RWPE1 (cell line): ENCODE measurements at places on chromosomes 3 and 15.

DNA sequence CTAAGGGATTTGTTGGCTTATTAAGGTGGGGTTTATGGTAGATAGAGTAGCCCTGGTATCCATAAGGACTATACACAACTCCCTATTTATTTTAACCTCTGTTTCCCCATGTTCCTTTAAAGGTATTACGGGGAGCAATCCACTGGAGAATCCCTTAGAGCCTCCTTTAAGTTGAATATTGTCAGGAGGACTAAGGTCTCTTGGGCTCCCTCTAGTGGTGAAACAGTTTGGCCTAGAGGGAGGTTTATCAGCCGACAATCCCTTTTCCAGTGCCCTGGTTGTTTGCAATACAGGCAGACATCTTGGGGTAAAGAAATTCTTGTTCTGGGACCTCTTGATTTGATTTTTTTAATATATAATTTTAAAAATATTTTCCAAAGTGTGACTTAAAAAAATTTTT lies 12.9 kb downstream of the OPA1 start:
- peak; percentile 55 for DNase-seq

- no peak for DNase-seq
Measured at GRCh38 chr15:53522991-53523390, 236.5 kb downstream of the WDR72 start.

DNA sequence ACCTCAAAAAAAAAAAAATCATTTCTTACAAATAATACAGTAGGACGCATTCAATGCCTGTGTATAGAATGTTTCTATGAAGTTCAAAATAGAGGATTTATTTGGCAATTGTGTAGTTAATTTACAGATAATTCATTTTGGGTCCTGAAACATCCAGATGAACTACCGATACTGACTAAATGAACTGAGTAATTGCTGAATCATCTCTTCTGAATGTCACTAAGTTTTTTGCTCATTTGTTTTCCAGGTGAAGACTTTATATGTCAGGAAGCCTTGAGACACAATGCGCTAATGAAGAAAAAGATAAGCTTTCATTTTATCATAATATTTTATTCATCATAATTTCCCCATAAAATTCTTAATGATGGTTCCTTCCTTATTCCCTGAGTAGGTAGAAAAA lies 39.7 kb downstream of the PCOLCE2 start:
- no peak for DNase-seq

DNA sequence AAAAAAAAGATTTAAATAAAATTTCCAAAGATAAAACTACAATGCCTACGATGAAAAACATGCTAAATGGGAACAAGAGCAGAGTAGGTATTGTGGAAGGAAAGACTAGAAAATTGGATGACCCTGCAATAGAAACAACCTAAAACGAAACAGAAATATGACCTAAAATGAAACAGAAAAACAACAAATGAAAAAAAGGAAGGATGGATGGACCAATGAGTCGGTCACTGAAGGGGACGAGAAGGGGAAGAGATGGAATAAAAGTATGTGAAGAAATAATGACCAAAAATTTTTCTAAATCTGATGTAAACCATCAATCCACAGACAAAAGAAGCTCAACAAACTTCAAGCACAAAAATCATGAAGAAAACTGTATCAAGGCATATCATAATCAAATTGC lies 44.8 kb downstream of the TBC1D2B start:
- no peak for DNase-seq

DNA sequence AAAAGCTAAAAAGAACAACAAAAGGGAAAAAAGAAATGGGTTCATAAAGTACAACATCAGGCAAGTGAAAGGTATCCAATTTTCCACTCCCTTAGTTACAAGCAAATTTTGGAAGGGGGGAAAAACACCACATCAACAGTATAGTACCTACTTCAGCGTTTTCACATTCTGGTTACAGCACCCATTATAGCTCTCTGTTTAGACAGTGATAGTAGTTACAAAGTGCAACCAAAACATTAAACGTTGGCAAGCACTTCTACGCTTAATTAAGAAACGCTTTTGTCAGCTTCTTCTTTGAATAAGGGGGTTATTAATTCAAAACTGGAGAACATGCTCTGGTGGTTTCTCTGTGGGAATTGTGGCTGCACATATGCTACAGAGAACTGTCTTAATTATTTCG lies 180.2 kb downstream of the VPS13C start:
- no peak for DNase-seq

- no peak for DNase-seq
Measured at GRCh38 chr3:115563984-115564383, 59.3 kb upstream of the GAP43 start.

GRCh38 chr15:80162059-80162554 lies 9.3 kb downstream of the FAH start:
- DNase-seq = no peak

DNA sequence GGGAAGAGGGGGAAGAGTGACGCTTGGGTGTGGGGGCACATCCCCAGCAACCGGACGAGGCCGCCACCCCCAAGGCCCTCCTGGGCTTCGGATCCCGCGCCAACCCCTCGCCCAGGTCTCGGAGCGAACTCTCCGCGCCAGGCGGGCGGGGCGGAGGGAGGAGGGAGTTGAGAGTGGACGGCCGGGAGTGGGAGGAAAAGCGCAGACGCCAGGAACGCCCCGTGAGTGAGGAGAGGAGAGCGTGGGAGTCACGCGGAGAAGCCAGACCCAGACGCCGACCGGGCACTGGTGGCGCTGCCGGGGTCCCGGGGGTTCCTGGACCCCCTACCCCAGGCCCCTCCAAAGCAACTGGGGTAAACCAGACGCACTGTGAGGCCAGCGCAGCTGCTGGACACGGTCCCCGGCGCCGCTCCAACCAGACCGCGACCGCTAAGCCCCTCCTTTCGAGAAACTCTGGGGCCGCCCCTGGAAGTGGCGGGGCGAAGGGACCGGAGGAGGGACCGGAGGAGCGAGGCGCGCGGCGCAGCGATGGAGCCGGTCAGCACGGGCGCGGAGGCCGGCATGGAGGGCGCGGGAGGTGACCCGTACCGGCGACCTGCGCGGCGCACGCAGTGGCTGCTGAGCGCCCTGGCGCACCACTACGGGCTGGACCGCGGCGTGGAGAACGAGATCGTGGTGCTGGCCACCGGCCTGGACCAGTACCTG lies at the start of gene EFCC1:
Gene EFCC1, plus strand, starts transcription at position 204 of the 705 bp plus-strand sequence. Its CDS starts 325 bp downstream, at position 529.
- no peak for DNase-seq

GRCh38 chr15:41695750-41696436 lies 35.7 kb downstream of the MGA start:
- peak; percentile 14 for DNase-seq

- DNase-seq = no peak
Measured at GRCh38 chr3:69770976-69771634, 31.8 kb downstream of the MITF start.

GRCh38 chr15:89371228-89372044 lies 36.8 kb upstream of the POLG start:
- DNase-seq = no peak

DNA sequence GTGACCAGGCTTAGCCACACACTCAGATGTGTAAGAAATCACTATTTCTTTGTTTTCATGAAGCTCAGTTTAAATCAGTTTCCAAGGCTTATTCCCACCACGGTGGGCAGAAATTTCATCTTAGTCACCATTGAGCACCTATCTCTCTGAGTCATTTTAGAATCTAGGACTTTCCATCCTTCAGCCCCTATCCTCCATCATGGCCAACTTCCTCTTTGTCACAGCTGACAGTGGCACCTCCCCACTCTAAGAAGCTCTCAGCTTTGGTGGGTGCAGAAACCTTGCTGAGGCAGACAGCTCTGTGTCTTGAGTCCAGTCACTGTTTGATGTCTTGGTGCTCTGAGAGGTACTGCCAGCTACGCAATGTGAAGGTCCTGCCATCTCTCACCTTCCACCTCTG lies 32.9 kb downstream of the SNTN start:
- DNase-seq = no peak

GRCh38 chr3:99765042-99765942 lies 52.4 kb upstream of the CMSS1 start:
- no peak for DNase-seq

DNA sequence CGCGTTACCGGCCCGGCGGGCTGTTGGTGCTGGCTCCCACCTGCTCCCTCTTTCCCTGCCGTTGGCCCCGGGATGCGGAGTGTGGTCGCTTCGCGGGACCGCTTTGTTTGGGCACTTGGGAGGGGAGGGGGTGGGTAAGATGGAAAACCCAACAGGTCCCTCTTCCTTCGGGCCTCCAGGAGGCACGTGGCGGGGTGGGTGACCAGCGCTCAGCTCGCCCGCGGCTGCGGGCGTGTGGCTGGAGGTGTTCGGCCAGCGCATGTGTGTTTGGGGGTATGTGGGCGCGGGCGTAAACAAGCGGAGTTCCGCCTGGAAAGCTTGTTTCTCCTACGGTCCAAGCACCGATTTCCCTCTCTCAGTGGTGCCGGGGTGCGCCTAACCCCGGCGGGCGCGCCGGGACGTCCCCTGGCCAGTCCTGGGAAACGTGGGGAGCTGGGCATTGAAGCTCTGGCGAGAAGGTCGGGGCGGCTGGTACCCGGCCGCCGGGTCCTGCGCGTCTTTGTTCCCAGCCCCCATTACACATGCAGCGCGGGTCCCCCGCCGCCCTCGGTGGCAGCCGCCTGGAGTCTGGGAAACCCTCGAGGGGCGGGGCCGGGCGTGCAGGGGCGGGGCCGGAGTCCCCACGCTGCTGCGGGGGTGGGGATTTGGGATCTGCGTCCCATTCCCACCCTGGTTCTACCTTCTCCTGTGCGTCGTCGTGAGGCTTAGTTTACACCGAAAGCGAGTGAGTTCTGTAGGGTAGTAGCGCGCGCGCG lies 1.4 kb downstream of the ACVR2B start:
- peak; percentile 70 for DNase-seq

GRCh38 chr15:100726070-100726420 lies 123.7 kb downstream of the ASB7 start:
- no peak for DNase-seq

DNA sequence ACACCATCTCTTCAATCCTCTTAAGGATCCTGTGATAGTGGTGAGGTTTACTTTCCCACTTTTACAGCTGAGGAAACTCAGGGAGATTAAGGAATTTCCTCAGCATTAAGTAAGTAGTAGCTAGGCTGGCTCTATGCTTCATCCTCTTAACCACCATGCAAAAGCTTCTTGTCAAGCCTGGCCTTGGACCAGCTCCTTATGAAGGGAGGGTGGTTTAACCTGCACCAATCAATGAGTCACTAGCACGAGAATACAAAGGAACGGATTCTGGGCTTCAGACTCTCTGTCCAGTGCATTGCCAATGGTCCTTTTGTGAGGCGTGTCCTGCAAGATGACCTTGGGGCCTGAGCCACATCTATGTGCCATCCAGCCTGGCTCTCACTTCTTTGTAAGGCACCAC lies 202.0 kb upstream of the CFAP20DC start:
- DNase-seq = peak; percentile 5

- no peak for DNase-seq
Measured at GRCh38 chr15:100867433-100867832, 12.2 kb upstream of the ALDH1A3 start.

DNA sequence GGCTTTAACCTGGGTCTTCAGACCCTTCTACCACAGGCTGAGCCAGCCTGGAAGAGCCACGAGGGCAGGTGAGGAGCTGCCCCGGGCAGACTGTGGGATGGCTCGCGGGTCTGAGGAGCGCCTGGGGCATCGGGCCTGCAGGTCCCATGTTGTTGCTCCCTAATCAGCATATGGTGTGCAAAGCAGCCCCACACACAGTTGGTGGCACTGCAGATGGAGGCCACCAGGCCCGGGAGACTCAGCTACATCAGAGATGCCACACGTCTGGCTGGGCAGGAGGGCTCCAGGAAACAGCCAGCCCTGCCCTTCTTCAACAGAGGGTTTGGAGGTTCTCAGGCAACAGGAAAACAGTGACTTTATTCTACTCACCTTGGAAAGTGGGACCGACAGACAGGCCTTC lies 63.9 kb downstream of the XXYLT1 start:
- no peak for DNase-seq

GRCh38 chr15:68560501-68561113 lies 18.2 kb upstream of the CORO2B start:
- no peak for DNase-seq

- peak; percentile 32 for DNase-seq
Measured at GRCh38 chr3:15405448-15406050, 21.8 kb downstream of the METTL6 start.

- peak; percentile 27 for DNase-seq
Measured at GRCh38 chr3:160331127-160331937, 67.7 kb downstream of the IFT80 start.

GRCh38 chr3:128572644-128573105 lies 77.9 kb downstream of the RPN1 start:
- no peak for DNase-seq

GRCh38 chr15:98875309-98875708 lies 132.3 kb downstream of the PGPEP1L start:
- DNase-seq = no peak

DNA sequence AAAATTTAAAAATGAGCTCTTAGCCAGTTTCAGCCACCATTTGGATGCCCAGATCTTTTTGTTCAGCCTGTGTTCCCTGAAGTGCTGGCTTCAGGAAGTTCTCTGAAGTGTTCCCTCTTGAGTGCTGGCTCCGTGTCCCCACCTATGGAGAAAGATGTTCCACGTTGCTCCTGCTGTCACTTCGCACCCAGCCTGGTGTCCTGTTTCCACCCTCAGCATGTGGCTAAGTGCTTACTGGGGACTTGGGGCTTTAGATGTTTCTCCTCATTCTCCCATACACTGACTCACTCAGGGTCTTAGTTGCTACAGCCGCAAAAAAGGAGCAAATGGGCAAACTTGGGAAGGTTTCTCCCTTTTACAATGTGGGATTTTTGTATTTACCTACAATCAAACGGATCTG lies 16.6 kb downstream of the CHCHD6 start:
- no peak for DNase-seq

DNA sequence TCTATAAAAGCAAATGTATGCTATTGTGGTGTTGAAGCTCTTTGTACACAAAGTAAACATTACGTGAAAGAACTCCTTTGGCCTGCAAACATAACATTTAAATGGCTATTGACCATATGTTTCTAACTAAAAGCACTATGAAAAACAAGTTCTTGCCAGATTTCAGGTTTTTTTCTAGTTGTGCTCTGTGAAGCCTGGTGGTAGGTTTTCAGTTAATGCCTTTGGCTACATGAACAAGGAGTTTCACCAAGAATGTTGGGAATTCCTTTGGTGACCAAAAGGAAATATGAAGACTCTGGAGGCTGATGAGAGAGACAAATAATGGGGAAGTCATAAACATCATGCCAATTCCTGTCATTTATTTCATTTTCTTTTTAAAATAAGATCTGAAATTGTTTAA lies 66.0 kb downstream of the RBMS3 start:
- no peak for DNase-seq

DNA sequence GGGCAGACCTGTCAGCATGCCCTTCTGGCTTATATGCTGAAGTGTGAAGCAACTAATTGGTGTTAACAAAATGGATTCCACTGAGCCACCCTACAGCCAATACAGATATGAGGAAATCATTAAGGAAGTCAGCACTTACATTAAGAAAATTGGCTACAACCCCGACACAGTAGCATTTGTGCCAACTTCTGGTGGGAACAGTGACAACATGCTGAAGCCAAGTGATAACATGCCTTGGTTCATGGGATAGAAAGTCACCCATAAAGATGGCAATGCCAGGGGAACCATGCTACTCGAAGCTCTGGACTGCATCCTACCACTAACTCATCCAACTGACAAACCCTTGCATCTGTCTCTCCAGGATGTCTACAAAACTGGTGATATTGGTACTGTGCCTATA lies 9.4 kb downstream of the PIK3CB start:
- no peak for DNase-seq
